Endodermal cell (in vitro differentiated cells): ENCODE measurements at places on chromosomes 3 and 15.

GRCh38 chr15:91973481-91973880 is 120.0 kb downstream of the SLCO3A1 start:
- DNase-seq = no peak

- no peak for DNase-seq
Observed at GRCh38 chr15:74431116-74431515, 2.6 kb downstream of the SEMA7A start.

DNA sequence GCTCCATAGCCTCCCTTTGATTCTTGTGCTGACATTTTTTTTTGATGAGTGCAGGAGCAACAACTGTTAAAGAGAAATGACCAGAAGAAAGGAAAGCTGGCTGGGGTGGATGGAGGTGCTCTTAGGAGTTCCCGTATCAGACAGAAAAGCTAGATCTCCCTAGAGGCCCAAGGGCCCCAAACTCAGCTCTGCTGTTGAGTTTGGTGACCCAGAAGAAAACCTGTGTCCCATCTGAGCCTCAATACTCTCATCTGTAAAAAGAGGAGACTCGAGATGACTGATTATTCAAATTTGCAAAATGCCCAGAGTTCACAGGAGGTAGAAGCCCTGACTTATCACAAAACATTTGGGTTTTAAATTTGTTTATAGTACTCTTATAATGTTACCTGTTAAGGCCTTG is 142.4 kb downstream of the TIGIT start:
- DNase-seq = no peak

DNA sequence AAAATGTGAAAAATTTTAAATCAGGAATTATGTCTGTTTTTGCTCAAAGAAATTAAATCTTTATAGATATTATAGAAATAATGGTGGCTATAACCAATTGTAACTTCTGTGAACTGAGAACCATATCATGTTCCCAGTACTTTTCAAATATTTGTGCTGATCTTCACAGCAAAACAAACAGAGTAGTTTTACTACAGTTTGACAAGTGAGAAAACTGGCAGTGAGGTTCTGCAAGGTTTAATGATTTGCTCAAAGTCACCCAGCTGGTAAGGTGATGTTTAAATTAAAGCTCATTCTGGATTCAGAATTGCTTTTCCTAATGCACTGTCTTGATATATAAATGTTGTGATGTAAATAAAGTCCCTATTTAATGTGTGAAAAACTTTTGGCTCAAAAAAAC is 22.0 kb upstream of the SPTSSB start:
- DNase-seq = no peak

GRCh38 chr3:14434498-14435151 is 32.2 kb downstream of the SLC6A6 start:
- no peak for DNase-seq

- DNase-seq = peak; percentile 81
Observed at GRCh38 chr15:48352474-48353072, 21.3 kb downstream of the DUT start.

- no peak for DNase-seq
Observed at GRCh38 chr15:68770216-68770615, 50.5 kb downstream of the ANP32A start.

- no peak for DNase-seq
Observed at GRCh38 chr3:109057056-109057455, 60.9 kb downstream of the MORC1 start.

DNA sequence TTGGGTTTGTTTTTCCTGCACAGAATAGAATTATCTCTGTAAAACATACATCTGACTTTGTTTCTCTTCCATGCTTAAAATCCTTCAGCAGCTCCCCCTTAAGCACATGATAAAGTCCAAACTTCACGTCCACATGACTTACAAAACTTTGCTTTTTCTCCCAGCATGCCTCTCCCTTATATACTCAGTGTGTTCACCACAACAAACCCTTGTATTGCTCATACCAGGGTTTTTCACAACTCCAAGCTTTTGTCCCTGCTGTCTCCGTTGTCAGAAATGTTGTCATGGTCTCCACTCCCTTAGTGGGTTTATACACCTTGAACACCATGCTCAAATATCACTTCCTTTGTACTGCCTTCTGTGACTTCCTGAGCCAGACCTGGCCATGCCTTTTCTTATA is 91.1 kb upstream of the MITF start:
- no peak for DNase-seq

DNA sequence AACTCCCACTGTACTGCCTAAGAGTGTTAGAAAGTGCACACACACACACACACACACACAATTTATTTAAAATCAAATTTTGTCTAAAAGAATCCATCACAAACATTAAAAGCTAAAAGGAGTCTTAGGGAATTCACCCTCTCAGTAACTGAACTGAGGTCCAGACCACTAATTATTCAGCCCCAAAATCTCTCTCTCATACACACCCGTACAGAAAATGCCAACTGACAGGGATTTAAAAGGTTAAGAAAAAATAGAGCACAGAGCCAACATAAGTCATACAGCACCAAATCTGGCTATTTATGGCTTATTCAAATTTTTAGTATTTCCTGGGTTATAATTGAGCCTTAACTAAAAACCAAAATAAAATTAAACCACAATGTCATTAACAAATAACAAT is 20.7 kb downstream of the GBE1 start:
- DNase-seq = no peak

GRCh38 chr3:156749244-156749643 is 74.9 kb downstream of the TIPARP start:
- no peak for DNase-seq

DNA sequence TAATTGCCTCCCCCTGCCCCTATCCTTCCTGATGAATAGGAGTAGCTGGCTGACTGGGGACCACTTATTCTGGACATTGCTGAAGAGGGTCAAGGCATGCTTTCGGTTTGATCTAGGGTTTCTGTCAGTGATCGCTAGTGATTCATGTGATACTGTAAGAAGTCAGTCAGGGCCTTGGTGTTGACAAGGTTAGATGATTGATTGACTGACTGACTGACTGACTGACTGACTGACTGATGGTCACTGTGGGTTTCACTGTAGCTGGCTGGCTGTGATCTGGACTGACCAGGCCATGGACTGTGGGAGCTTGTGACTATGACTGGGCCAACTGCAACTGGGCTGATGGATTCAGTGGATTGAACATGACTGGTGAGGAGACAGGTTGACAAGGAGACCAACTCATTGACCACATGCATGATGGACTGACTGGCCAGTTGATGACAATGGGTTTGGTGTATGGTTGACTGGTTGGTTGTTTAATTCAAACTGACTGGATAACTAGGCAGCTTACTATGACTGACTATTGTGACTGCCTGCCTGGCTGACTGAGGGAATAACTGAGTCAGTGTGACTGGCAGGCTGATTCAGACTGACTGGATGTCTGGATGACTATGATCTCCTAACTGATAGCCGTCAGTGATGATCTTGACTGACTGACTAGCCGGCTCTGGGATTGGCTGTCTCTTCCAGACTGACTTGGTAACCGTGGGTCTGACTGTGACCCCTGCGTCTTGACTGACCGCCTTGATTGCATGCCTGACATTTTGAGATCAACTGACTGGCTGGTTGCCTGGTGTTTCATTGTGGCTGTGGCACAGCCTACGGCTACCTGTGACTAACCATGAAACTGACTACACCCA is 509.9 kb downstream of the SHQ1 start:
- DNase-seq = peak; percentile 39

DNA sequence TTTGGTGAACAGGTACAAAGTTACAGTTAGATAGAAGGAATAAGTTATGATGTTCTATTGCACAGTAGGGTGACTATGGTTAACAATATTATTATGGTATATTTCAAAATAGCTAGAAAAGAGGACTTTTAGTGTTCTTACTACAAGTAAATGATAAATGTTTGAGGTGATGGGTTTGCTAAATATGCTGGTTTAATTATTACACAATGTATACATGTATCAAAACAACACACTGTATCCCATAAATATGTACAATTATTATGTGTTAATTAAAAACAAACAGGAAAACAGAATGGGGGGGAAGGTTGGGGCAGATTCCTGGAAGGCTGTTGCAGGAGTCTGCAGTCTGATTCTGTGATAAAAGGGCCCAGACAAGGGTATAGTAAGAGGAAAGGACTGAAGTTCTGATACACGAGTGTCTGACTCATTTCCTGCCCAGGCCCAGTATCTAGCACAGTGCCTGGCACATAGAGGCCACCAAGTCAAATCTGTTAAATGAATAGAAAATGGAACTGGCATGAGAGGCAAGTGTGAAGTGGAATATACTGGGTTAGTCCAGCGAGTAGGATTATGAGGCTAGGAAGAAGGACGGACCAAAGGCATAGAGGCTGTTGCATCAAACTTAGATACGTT is 7.2 kb upstream of the ENTPD3 start:
- no peak for DNase-seq
